ENCODE measurements at places on chromosomes 6 and 20. TPM values are rescaled to one million over a fixed set of nuclear protein-coding genes. Genes with fewer than 3 reads are reported as not detected.

RIMS1 gene
- not detected for total RNA-seq

BPIFB2 gene
- not detected for total RNA-seq

TFAP2A gene
- total RNA-seq: not detected

NMBR gene
- total RNA-seq: not detected

RBM24 gene
- 375 TPM for total RNA-seq

CST11 gene
- not detected for total RNA-seq

PRSS16 gene
- total RNA-seq: not detected

SLC17A1 gene
- total RNA-seq: not detected

ZNF133 gene
- 6.9 TPM for total RNA-seq

SPEF1 gene
- total RNA-seq: not detected

CDH26 gene
- total RNA-seq: not detected

PI16 gene
- 2.1 TPM for total RNA-seq

PRICKLE4 gene
- total RNA-seq: 2.1 TPM

CST4 gene
- not detected for total RNA-seq

TREM2 gene
- total RNA-seq: 0.53 TPM

BPI gene
- total RNA-seq: not detected

PTCHD4 gene
- 0.15 TPM for total RNA-seq

ABHD12 gene
- 13.0 TPM for total RNA-seq

TPD52L1 gene
- total RNA-seq: 134 TPM

DNA sequence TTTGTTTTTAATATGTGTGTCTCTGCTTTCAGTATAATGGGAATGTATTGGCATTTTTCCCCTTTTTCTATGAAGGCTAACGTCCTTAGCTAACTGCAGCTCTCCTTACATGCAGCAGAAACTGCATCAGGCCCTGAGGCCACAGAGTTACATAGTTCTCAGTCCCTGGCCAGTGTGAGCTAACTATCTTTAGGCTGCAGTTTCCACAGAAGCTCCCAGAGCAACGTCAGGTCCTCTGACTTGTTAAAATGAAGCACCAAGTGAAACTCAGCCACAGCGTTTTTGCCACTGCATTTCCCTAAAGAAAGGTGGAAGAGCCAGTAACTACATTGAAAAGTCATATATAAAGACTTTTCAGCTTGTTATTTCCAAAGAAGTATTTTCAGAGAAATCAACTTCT lies 244.7 kb downstream of the CBLN4 start:
- DNase-seq: no peak

- peak; percentile 23 for DNase-seq
Measured at GRCh38 chr6:79630883-79631692, at the start of gene SH3BGRL2. Gene SH3BGRL2, plus strand, starts transcription at chr6:79631329. Its CDS starts 133 bp downstream, at chr6:79631462.

GRCh38 chr6:49646130-49646824 lies 9.6 kb upstream of the RHAG start:
- DNase-seq: no peak

DNA sequence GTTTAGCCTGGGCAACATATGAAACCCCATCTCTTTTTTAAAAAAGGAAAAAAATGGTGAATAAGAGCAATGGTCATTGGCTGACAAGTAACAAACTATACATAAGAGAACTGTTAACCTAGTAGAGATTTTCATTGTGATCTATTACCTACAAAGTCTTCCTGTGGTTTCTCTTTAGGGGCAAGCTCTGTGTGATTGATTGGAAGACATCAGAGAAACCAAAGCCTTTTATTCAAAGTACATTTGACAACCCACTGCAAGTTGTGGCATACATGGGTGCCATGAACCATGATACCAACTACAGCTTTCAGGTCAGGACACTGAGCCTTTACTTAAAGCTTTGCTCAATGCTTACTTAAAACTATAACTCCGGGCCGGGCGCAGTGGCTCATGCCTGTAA lies 19.2 kb downstream of the MGME1 start:
- no peak for DNase-seq

DNA sequence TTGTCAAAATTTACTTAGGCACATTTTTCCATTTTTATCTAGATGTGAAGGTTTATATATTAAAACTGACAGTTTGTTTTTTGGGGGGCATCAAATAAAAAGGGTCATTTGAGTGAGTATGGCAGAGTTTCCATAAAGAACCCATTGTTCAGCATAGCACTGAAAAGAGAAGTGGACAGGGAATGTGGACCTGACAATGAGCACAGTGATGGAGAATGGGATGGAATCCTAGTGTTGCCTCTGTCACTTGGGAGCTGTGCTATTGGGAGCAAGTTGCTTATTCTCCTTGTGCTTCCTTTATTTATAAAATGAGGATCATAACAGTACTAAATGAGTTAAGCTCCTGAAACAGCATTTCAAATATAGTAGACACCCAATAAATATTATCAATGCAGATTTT lies 130.7 kb upstream of the SIM1 start:
- DNase-seq: no peak

DNA sequence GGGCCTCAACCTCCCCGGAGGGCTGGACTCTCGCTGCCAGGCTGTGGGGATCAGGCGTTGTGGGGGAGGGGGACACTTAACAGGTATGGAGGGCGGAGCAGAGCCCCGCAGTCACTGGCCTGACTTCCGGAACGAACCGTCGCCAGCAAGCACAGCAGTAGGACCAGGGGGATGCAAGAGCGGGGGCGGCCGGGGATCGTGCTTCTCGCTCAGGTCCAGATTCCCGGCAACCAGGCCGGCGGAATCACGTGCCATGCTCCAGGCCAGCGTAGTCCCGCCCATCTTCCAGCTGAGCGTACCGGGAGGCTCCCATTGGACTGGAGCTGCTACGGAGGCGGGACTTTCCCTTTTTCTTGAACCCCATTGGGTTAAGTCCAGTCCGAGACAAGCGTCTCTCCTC lies 10.0 kb upstream of the POU5F1 start:
- peak; percentile 15 for DNase-seq

DNA sequence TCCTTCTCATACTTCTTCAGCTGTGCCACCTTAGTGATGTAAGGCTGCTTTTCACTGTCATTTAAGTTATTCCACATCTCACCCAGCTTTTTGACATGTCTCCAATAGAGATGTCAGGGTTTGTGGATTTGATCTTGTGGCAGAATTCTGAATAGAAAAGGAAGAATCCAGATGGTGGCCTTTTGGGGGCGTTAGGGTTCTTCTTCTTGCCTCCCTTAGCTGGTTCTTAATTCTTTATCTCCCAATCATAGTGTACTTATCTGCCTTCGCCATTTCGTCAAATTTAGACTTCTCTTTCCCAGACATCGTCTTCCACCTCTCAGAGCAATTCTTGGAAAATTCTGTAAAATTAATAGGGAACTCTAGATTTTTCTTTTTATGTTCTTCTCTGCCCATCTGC lies 422.9 kb downstream of the GJA1 start:
- DNase-seq: no peak

DNA sequence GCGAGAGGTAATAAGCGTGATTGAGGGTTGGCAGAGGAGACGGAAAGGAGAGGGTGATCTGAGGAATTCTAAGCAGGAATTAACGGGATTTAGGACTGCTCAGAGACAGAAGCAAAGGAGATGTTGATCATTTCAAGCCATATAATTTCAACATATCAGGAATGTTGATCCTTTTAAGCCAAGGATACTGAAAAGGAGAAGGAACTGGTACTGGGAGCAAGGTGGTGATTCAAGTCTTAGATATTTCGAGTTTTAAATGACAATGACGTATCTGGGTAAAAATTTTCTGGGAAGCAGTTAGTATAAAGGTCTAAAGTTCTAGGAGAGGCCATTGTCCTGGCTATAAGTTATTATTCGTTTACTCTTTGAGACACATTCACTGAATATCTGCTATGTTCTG lies 91.3 kb upstream of the OGFRL1 start:
- no peak for DNase-seq

DNA sequence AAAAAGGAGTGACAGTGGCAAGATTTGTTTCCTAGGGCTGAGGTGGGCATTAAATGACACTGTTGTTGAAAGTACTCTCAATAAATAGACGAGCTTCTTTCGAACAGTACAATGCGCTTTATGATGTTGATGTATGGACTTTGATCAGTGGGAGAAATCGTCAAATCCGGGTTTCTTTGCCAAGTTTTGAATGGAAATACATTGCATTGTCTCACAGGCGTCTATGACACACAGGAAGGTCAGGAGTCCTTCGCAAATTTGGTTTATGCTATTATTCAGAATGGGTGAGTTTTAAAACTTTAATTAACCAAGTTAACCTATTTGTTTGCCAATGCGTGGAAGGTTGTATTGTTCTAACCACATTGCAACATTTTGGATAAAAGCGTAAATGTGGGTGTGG lies 547.3 kb upstream of the SLC35B3 start:
- no peak for DNase-seq

GRCh38 chr20:36255445-36255844 lies 19.2 kb downstream of the AAR2 start:
- DNase-seq: no peak

DNA sequence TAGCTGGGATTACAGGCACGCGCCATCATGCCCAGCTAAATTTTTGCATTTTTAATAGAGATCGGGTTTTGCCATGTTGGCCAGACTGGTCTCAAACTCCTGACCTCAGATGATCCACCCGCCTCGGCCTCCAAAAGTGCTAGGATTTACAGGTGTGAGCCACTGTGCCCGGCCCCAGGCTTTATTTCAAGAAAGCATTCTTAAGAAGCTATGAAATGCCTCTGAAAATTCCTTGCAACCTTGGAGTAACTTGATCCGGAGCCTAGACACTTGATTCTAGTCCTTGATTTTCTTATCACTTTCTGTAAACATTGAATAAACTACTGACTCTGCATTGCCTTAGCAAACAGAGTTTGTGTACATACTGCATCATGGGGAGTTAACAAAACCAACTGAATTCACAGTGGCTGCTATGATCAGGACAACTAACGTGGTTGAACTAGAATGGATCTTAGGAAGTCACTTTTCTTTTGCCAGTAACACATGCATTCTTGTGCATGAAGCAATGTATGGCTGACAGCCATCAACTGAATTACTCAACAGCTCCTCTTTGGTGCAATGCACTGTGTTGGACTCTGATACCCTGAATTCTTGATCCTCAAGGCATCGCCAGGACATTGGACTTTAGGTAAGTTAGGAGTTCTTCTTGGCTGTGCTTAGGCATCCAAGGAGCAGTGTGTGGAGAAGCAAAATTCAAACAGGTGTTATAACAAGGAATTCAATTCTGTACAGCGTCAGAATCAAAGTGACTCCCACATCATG lies 102.8 kb upstream of the TMEM170B start:
- peak; percentile 47 for DNase-seq

DNA sequence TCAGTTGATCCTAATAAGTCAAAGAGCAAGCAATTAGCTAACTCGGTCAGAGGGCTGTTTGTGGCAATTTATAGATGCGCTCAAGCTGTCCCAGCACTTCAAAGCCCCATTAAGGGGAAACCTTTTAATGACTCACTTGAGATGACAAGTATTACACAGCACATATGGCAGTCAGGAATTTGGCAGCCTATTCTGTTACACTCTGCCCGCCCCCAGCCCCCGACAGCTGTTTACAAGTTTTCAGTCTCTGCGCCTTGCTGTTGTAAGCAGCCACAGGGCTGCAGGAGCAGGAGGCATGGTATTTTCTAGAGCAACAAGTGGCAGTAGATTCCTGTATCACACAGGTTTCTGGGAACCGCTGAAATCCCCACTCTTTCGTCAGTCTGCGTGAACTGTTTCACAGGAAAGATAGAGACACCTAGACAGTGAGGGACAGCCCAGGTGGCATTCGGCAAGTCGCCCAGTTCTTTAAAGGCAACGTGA lies 263.0 kb downstream of the FOXC1 start:
- no peak for DNase-seq

DNA sequence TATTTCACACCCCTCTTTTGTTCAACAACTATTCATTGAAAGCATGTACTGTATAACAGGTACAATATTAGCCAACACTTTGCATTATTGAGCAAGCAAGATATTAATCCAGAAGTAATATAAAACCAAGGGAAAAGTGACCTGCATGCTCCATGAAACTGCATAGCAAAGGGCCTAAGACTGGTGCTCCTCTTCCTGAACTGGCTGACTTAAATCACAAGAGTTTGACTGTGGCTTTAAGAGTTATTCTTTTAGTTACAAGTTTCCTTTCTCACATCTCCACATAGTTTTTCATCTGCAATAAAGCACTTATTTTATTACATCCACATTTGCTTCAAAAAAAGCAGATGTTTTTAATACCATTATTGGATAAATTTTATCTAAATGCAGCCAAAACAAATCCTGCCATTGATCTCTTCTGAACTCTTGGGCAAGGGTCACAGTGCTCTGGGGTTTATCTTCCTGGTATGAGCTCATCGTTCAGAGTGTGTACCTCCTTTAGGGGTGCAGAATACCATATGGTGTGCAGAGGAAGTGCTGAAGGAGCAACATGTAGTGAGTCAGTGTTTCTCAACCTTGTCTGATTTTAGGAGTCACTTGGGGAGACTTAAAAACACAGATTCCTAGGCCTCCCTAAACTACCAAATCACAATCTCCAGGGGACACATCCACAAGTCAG lies 1225.9 kb upstream of the MAP3K7 start:
- DNase-seq: no peak

GRCh38 chr20:16378712-16379370 lies 194.4 kb downstream of the KIF16B start:
- DNase-seq: no peak

DNA sequence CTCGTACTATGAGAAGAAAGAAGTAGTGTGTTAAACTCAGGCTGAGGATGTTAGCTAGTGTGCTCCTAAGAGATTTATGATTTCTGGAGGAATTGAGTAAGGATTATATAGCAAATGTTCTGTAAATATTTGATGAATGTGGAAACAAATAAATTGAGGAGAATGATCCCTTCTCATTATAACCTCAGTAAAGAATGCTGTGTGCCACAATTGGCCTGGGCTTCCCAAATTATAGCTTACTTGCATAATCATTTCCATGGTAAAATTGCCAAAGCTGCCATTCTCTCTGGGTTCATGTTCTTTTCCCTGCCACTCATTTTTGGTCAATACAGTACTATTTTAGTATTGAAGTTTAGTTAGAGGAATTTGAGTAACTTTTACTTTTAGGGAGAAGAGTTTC lies 128.5 kb downstream of the FLRT3 start:
- no peak for DNase-seq

DNA sequence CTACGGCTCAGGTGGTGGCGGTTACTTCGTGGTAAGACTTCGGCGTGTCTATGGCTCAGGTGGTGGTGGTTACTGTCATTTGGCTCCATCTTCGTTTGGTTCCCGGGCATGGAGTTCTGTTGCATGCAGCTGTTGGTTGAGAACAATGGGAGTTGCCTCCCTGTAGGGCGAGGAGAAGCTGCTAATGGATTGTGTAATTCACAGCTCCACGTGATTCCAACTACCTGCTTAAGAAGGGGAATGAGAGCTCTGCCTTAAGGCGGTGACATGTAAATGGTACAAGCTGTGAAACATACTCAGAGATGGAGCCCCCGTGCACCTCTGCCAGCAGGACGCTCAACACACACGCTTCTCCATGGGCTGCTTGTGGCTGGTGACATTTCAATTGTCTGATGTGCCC lies 12.4 kb upstream of the DACT2 start:
- DNase-seq: no peak

GRCh38 chr20:41057999-41058673 lies 29.5 kb downstream of the TOP1 start:
- no peak for DNase-seq

- DNase-seq: no peak
Measured at GRCh38 chr20:63858393-63859165, 2.7 kb upstream of the ABHD16B start.
